Spleen (tissue), 13 donors: ENCODE measurements at places on chromosomes 5 and 9. TPM values are rescaled to one million over a fixed set of nuclear protein-coding genes. Genes with fewer than 3 reads are reported as not detected.

The PPIC gene
- total RNA-seq = 12.0 TPM

The HSPB3 gene
- total RNA-seq = 0.49 TPM

The PHF24 gene
- 1.1 TPM for total RNA-seq

The LMAN2 gene
- total RNA-seq = 98.0 TPM

The DNAJB5 gene
- 12.8 TPM for total RNA-seq

The AK8 gene
- 0.73 TPM for total RNA-seq

The CDO1 gene
- 1.4 TPM for total RNA-seq

The TUSC1 gene
- 9.5 TPM for total RNA-seq

The SOHLH1 gene
- total RNA-seq = not detected

The PCDHA8 gene
- total RNA-seq = 0.33 TPM

The ESM1 gene
- 0.33 TPM for total RNA-seq

The TEX48 gene
- total RNA-seq = not detected

The FOXD4 gene
- 0.33 TPM for total RNA-seq

The SCGB3A2 gene
- not detected for total RNA-seq

The PCDHGA9 gene
- 4.1 TPM for total RNA-seq

The NTNG2 gene
- total RNA-seq = 22.4 TPM

The EDIL3 gene
- 2.5 TPM for total RNA-seq

The ARID3C gene
- not detected for total RNA-seq

The RAB14 gene
- 46.9 TPM for total RNA-seq

The NOXA1 gene
- 15.0 TPM for total RNA-seq

The TSLP gene
- 1.1 TPM for total RNA-seq
